Stimulated activated CD8-positive, alpha-beta memory T cell treated with anti-CD3 and anti-CD28 coated beads, Interleukin-7, amount 100 ng/mL, for 24 hours (primary cell): ENCODE measurements at places on chromosomes 1 and 21.

GRCh38 chr1:79711001-79711431 is 704.5 kb upstream of the ADGRL4 start:
- DNase-seq: no peak

- no peak for DNase-seq
Observed at GRCh38 chr1:116942344-116942743, 32.6 kb downstream of the PTGFRN start.

- no peak for DNase-seq
Observed at GRCh38 chr1:30744060-30744756, 13.4 kb downstream of the LAPTM5 start.

- no peak for DNase-seq
Observed at GRCh38 chr21:41350436-41351155, 11.2 kb upstream of the MX2 start.

DNA sequence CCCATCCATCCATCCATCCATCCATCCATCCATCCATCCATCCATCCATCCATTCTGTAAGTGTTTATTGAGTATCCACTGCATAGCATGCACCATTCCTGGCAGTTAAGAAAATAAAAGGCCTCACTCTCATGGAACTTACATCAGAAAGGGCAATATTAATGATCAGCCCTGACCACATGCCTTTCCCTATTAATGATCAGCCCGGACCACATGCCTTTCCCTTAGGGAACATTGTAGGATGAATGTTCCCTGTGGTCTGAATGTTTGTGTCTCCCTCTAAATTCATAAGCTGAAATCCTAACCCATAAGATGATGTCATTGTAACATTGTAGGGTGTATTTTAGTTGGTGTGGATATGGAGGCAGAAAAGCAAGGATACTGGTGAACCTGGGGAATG is 365.8 kb downstream of the KIF26B start:
- no peak for DNase-seq
